Posterior cingulate gyrus (tissue), 11 donors: ENCODE measurements at places on chromosomes 7 and 10.

GRCh38 chr7:14836571-14837189, 65.9 kb downstream of the DGKB start:
- peak; percentile 55 for DNase-seq

GRCh38 chr10:128612195-128612594, 486.0 kb upstream of the MKI67 start:
- DNase-seq, result no peak

- no peak for DNase-seq
Measured at GRCh38 chr10:69891057-69891617, 89.4 kb downstream of the COL13A1 start.

- no peak for DNase-seq
Measured at GRCh38 chr10:80472234-80473095, 18.4 kb downstream of the TSPAN14 start.
